ENCODE measurements at places on chromosomes 4 and X.

DNA sequence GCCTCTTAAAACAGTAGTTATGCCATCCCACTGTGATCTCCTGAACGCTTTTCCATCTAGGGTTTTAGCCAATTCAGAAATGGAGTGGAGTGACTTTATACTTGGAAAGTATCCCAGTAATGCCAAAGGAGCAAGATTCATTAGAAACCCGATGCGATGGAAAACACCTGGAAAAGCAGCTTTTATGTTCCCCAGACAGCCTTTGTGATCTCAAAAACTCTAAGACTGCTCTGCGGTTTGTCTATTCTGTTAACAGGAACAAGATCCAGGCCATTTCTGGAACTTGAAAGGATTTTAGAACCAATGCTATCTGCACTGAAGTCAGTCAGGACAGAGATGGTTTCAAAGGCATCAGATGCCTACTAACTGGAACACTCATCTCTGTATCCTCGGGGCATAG is 145.1 kb downstream of the APBB2 start:
- ATAC-seq: no peak

DNA sequence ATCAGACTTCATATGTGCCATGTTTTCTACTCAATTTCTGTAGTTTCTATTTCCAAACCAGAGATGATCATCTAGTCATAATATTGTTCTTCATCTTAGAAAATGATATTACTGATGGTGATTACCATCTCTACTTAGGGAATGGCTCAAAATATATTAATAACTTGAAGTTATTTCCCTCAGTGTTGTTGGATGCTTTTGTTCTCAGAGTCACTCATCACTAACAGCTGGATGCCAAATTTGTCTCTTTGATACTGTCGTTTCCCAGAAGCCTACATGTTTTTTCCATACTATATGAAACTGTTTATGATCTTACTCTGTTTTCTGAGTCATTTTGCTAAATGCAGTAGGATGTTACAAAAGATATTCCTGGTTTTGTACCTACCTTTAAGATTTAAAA is 8.9 kb downstream of the PGAM4 start:
- ATAC-seq: no peak

- ATAC-seq: no peak
Measured at GRCh38 chr4:79397951-79398350, 10.1 kb downstream of the GK2 start.

DNA sequence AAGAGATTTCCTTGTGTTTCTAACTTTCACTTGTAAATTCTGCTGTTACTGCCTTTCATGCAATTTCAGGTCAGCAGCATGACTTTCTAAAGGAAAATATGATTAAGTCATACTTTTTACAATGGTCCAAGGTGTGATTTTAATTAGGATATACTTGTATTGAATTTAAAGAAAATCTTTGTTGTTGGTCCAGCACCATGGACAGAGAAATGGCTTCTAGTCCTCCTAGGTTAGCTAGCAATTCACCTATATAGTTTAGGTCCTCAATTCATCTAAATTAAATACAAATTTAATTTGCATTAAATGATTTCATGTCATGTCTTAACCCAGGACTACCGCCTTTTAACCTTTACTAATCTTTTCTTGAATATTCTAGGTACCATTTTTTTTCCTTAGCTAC is 304.9 kb upstream of the RPS6KA3 start:
- no peak for ATAC-seq

GRCh38 chrX:44570522-44570921 is 27.9 kb upstream of the FUNDC1 start:
- peak; percentile 17 for ATAC-seq

DNA sequence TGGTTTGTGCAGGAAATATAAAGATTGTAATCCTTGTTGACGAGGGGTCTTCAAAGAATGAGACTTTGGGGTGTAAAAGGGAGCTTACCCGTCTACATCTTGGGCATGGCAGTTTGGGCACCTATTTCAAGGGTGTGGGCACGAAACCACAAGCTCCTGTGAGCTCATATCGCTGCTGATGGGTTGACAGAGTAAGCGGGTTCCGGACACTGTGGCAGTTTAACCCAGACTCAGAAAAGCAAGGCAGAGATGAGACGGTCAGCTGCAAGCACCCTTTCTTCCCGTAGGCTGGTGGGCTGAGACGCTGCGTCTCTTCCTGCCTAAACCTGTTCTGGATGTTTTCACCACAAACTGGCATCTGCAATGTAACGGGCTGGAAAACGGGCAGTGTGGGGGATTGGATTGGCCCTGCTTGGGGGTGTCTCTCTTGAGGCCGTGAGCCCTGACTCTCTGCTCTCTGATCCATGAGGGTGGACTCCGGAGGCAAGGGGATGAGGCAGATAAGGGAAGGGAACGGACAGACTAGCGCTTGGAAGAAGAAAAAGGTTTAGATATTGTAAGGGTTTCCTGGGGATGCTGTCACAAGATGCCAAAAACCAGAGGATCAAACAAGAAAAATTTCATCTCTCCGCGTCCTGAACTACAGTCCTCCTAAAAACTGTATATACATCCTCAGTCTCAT is 237.5 kb downstream of the SHOX start:
- ATAC-seq: no peak

DNA sequence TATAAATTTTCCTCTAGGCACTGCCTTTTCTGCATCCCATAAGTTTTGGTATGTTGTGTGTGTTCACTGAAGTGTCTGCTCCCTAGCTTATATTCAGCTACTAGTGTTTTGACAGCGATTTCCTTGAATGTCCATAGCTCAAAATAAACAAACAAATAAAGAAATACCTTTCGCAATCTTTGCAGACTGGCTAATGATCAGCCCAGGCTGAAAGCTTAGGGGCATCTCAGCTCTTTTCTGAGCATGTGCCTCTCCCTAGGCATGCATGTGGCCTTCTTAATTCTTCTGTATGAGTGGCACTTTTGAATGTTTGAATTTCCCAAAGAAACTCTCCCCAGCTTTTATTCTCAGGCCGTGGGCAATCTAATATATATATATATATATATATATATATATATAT is 44.6 kb upstream of the SHROOM4 start:
- ATAC-seq: no peak

GRCh38 chr4:14132301-14132700 is 504.8 kb upstream of the BOD1L1 start:
- ATAC-seq: no peak

DNA sequence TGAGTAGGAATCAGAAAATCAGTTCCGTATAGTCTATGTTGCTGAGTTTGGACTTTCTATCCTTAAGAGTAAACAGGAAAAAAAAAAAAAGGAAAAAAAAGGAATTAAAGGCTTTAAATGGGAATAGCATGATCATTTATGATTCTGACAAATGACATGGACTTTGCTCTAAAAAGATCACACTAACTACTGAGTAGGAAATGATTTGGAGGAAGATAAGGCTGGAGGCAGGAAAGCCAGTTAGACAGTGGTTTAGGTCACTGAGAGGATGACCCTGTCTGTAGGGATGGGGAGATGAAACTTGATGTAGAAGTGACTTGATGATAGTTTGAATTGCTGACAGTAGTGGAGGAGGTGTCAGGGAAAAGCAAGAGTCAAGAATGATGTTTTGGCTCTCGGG is 9.2 kb upstream of the JADE1 start:
- ATAC-seq: no peak

GRCh38 chr4:76376534-76376933 is 44.4 kb downstream of the CCDC158 start:
- ATAC-seq: no peak

DNA sequence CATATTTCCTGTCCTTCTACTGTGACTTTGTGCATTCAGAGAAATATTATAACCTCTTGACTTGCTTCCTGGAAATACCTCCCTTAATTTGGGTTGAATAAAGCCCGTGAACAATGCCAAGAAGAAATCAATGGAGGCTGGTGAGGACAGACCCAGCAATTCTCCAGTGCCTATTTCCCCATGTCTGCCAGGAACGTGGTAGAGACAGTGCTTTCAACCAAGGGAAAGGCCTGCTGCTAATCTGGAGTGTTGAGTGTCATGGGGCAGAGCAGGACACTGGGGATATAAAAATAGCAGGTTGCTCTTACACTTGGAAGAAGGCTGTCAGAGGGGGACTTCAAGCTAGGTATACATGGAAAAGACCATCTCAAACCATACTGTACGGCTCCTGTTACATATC is 19.9 kb downstream of the TSC22D3 start:
- ATAC-seq: no peak

DNA sequence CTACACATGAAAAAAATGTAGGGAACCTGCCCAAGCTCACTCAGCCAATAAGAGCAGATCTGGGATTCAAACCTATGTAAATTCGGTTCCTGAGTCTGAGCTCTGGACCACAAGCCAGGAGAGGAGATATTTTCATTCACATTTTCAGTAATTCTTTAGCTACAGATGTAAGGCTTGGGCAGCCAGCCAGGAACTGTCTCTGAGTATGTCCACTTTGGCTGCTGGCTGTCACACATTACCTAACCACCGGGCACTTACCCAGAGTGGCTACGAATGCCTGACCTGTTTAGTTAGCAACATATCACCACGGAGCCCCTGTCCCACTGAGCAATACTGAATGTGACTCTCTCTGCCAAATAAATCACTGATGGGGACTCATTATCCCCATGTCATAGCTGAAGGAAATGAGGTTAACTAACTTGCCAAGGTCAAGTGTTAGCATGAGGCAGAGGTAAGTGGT is 15.3 kb downstream of the USP46 start:
- ATAC-seq: no peak

- peak; percentile 65 for ATAC-seq
Measured at GRCh38 chr4:76083386-76083988, 9.0 kb downstream of the ART3 start.

- ATAC-seq: no peak
Measured at GRCh38 chr4:94743838-94744237, 13.9 kb upstream of the BMPR1B start.

GRCh38 chrX:123184219-123184865 is at the start of gene GRIA3:
Gene GRIA3, plus strand, starts transcription at chrX:123184278. Its CDS starts 258 bp downstream, at chrX:123184536.
- ATAC-seq: no peak
